ENCODE measurements at places on chromosomes 1 and 21.

- no peak for DNase-seq
These were observed 7.3 kb downstream of the OR2M5 start for GRCh38 chr1:248152056-248152827.

DNA sequence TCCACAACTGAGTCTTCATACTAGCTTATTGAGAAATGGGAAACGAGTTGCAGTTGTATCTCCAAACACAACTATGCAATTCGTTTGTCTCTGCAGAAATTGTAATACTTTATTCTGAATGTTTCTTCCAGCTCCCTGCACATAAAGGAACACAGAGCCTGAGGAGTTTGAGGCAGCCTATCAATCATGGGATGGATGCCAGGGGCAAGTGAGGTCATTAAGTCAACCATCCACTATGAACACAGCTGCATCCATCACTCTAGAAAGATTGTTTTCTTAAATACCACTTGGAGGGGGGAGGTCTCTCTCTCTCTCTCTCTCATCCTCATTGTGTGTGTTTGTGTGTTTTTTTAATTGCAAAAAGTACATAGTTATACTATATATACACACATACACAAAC lies 2.9 kb upstream of the PSMB2 start:
- DNase-seq = no peak

DNA sequence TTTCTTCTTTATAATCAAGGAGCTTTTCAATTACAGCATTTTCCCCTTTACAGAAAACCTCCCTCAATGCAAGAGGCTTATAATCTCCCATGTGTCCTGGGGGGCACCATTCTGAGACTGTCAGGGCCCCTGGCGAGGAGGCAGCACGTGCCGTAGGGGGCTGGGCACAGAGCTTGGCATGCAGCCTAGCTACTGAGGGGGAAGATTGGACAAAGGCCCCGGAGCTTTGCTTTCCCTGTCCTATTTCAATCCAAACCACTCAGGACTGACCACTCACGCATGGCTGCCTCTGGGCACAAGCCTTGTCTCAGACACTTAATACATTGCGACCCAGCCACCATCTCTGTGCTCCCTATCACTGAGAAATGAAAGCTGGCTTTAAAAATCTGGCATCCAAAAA lies 2.8 kb upstream of the RAP1GAP start:
- no peak for DNase-seq

- no peak for DNase-seq
These were observed 6.7 kb downstream of the CAP1 start for GRCh38 chr1:40047276-40047675.

DNA sequence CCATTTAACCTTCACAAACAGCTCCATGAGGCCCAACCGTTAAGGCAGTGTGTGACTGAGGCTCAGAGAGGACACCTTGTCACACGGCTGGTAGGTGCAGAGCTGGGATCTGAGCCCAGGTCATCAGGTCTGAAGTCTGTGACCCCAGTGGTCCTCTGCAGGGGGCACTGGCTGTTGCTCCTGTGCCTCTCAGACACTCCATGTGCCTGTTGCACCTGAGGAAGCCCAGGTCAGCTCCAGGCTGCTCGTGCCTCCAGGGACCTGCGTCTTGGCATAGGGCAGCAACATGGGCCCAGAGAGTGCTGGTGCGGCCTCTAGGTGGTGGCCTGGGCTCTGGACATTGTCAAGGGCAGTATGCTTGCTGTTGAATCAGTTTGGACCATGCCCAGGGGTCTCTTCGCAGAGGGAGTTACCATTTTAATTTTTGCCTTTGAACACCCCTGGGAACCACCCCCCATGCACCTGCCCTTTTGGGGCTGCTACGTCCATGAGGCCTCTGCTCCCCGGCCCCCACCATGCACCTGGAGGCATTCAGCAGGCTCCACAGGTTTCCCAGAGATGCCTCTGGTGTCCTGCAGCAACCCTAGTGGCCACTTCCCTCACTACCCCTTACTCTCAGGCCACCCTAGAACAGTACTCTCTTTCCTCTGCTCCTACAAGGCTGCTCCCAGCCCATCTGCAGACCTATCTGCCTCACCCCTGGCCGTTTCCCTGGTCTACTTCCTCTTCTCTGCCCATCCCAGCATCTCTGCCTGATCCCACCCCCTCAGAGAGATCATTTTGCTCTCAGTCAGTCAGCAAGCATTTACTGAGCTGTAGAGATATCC lies 25.2 kb upstream of the EPS8L3 start:
- peak; percentile 75 for DNase-seq

DNA sequence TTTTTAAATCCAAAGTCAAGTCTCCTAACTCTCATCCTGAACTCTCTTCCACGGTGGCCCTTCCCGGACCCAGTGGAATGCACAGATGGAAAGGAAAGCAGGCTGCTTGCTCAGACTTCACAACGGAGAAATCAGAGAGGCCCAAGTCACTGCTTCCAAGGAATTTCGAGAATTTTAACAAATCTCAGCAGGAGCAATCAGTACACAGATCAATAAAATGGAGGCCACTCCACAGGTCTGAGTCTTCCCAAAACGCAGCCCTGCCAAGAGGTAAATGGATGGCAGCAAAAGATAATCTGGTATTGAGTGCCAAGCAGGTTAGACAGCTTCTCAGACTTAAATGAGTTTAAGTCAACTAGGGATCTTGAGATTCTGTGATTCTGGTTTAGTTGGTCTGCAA lies 81.1 kb upstream of the TIAM1 start:
- no peak for DNase-seq

DNA sequence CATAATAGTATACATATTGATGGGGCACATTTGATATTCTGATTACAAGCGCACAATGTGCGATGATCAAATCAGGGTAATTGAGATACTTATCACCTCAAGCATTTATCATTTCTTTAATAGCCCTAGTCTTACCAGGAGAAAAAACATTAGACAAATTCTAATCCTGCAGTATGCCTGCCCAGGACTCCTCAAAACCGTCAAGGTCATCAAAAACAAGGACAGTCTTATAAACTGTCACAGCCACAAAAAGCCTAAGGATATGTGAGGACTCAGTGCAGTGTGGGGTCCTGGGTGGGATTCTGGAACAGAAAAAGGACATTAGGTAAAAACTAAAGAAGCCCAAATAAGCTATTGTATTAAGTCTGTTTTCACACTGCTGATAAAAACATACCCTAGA lies 19.1 kb downstream of the CAPN9 start:
- no peak for DNase-seq

- DNase-seq = peak; percentile 33
These were observed 10.2 kb downstream of the ATP1A2 start for GRCh38 chr1:160125746-160126145.

- no peak for DNase-seq
These were observed 858 bp upstream of the SUSD4 start for GRCh38 chr1:223364685-223365382.

DNA sequence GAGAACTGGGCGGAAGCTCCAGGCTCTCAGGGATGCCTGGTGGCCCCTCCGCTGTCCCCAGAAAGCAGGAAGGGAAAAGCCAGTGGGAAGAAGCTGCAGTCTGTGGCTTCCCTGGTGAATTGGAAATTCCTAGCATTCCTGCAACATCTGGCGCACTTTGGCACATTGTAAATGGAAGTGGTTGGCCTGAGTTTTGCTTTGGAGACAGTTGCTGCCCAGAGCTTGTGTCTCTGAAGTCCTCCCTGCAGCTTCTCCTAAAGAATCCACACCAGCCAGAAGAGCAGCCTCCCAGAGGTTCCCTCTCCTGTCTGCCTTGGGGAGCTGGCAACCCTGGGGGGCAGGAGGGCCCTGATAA lies 48.2 kb downstream of the ARHGEF10L start:
- no peak for DNase-seq

- DNase-seq = no peak
These were observed 436.8 kb downstream of the PTPRU start for GRCh38 chr1:29673228-29673500.

DNA sequence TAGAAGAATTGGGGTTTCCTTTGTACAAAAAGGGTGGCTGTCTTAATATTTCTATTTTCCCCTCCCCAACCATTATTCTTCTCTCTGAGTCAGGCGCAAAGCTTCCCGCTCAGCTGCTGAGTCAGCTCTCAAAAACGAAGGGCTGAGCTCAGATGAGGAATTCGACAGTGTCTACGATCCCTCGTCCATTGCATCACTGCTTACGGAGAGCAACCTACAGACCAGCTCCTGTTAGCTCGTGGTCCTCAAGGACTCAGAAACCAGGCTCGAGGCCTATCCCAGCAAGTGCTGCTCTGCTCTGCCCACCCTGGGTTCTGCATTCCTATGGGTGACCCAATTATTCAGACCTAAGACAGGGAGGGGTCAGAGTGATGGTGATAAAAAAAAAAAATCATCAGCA lies 3.0 kb upstream of the TUFT1 start:
- DNase-seq = no peak

GRCh38 chr1:7469255-7469938 lies 301.7 kb upstream of the VAMP3 start:
- no peak for DNase-seq

- peak; percentile 44 for DNase-seq
These were observed 234.9 kb downstream of the NPHP4 start for GRCh38 chr1:5757187-5757805.

GRCh38 chr1:150548632-150549495 lies at the start of gene ADAMTSL4:
Gene ADAMTSL4 (plus strand): TSS chr1:150549408. CDS start chr1:150552289, 2,881 bp downstream.
- no peak for DNase-seq

- DNase-seq = no peak
These were observed 79.3 kb downstream of the USP25 start for GRCh38 chr21:15809065-15809464.

DNA sequence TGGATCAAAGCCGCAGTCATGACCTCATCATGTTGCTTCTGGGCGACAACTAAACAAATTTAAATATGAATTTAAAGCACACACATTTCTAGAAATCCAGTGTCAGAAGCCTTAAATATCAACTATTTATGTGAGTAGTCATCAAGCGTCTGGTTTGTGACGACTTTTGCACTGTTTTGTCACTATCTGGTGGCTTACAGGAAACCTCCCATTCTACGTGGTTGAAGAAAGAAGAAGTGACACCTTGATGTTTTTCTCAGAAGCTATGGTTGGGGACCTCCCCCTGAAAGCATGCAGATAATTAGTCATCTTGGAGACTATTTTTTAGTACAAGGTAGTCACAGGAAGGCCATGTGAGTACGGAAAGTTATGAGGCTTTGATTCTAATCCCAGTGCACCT lies 58.5 kb downstream of the TENT5C start:
- no peak for DNase-seq

DNA sequence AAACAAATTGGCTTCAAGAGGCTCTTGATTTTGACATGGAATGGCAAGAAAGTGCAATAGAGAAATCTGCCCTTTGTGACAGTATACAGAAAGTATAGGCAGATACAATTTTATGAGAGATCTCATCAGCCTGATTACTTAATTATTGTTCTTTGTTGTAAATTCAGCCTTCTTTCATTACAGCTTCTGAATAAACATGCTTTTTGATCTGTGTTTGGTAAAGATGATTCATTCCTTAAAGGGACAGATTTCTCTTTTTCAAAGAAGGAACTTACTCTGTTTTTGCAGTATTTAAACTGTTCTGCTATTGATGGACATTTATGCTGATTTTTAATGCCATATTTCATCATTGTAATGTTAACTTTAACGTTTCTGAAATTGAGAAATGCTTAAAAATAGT lies 13.7 kb upstream of the MPC2 start:
- DNase-seq = no peak

DNA sequence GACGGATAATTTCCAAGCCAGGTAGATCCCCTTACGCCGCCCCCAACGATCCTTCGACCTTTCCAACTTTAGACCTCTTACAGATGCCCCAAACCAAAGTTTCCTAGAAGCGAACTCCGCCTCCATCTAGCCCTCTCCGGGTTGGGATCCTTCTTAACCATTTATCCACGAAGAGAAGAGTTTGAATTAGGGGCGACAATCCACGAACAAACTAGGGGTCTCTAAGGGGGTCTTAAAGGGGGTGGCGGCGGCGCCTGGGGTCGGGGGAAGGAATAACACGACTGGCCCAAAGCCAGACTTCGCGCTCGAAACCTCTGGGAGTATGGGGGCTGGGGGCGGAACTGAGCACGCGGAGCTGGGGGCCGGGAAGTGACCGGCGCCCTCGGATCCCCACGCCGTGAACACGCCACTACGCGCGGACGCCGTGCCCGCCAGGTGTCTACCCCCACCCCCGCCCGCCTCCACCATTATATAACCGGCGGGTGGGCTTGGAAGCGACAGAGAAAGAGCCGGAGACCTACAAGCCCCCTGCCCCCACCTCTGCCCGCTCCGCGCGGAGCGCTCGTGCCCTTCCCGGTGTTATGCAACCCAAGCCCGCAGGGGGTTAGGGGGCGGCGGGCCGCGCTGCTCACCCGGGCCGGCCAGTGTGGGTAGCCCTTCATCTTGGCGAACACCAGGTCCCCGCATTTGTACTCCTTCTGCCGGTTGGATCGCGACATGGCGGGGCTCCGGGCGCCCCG lies 594 bp downstream of the HDGF start:
- no peak for DNase-seq

- no peak for DNase-seq
These were observed 31.4 kb upstream of the SOAT1 start for GRCh38 chr1:179262183-179262582.

- no peak for DNase-seq
These were observed 161.7 kb upstream of the ST6GALNAC5 start for GRCh38 chr1:76705560-76705959.

GRCh38 chr1:62800825-62801306 lies 16.9 kb downstream of the ATG4C start:
- no peak for DNase-seq

- DNase-seq = no peak
These were observed 45.1 kb upstream of the RGS2 start for GRCh38 chr1:192763756-192764155.

- DNase-seq = no peak
These were observed 674 bp upstream of the AKR7A3 start for GRCh38 chr1:19289244-19289643.

DNA sequence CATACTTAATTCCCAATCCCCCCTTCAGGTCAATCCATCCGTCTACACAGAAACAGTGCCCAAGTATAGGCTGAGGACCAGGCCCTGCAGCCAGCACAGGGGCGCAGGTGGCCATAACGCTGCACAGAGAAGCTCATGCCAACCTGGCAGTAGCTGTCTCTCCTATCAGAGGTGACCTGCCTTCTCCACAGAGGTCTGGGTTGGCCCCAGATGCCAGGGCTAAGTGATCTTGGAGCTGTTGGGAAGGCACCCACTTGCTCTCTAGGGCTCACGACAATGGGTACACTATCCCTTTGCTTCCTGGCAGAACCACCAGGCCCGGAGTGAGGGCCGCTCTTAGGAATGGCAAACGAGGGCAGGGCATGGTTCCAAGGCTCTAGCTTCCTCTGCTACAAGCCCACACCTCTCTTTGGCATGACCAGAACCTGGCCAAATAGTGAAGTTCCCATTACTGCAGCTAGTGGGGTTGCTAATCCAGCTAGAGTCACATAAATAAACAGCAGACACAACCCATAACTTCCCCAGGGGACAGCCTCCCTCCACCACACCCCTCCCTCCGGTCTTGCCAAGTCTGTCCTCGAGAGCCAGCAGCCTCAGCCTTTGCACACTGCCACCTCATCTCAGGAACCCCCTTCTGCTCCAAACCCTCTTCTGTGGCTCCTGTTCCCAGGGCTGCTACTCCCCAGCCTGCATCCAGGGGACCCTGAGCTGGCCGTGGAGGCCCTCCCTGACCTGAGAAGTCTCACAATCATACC lies 113.0 kb downstream of the GLIS1 start:
- no peak for DNase-seq

- DNase-seq = no peak
These were observed 223.8 kb upstream of the TMEM51 start for GRCh38 chr1:14929547-14930246.

GRCh38 chr1:233944601-233945000 lies 40.1 kb downstream of the SLC35F3 start:
- no peak for DNase-seq

- DNase-seq = no peak
These were observed 88.0 kb upstream of the PBX1 start for GRCh38 chr1:164470996-164471395.

GRCh38 chr1:111961016-111961415 lies 28.5 kb downstream of the KCND3 start:
- DNase-seq = no peak
